Activated naive CD4-positive, alpha-beta T cell treated with Interleukin-2 at 50 U/mL for 16 hours (primary cell): ENCODE measurements at places on chromosomes 3 and 15.

GRCh38 chr3:32155117-32155516 is 48.7 kb downstream of the GPD1L start:
- DNase-seq: no peak

DNA sequence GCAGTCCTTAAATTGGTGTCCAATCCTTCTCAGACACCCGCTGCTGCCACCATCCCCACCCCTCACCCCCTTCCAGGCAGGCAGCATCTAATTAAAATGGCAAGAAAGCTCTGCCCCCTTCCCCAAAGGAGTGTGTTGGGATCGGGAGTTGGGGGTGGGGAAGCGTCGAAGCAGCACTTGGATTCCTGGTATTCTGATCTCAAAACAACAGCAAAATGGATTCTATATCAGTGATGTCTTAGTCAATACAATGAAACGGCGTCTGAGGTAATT is 1.4 kb downstream of the TNIK start:
- no peak for DNase-seq

DNA sequence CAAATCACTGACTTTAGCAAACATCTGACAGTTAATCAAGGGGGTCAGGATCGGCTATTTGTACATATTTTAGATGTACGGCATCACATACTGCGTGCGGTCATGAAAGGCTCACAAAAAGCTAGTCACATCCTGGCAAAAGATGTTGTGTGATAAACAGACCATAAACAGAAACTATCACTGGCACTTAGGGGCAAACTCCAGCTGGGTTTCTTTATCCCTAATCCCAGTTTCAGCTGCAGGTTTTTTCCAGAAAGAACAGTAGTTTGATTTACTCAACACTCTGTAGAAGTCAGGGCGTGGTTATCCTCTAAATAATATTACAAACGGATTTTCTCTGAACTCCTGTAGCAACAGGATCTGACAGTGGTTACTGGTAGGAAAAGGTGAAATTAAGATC is 112.4 kb upstream of the BHLHE40 start:
- DNase-seq: no peak

DNA sequence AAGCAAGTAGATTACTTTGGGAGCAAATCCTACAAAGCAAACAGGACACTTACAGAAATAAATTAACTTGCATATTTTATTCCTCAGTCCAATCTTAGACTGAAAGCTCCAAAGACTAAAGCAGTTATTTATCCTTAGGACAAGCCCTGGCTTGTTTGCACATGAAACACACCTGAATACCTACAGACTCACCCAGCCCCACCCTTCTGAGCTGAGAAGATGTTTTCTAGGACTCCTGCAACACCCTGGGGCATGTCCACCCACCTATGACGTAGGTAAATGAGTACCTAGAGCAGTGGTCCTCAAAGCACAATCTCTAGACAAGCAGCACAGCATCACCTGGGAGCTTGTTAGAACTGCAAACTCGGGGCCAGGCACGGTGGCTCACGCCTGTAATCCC is 80.8 kb downstream of the ANXA2 start:
- DNase-seq: no peak

DNA sequence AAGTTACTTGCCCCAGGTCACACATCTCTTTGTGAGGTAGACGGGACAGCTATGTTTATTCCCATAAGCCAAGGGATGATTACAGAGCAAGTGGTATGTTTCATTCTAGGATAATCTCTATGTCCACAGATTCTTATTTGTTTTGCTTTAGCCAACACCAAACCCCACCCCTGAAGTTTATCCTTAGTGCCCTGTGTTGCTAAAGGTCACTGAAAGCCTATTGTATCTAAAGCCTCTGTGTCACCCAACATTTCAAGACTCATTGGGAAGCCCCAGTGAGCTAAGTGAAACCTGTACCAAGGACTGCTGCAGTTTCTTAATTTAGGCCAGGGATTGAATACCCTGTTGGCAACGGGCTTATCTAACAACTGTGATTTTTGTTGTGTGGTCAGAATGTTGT is 135.6 kb downstream of the ADAMTS9 start:
- no peak for DNase-seq

DNA sequence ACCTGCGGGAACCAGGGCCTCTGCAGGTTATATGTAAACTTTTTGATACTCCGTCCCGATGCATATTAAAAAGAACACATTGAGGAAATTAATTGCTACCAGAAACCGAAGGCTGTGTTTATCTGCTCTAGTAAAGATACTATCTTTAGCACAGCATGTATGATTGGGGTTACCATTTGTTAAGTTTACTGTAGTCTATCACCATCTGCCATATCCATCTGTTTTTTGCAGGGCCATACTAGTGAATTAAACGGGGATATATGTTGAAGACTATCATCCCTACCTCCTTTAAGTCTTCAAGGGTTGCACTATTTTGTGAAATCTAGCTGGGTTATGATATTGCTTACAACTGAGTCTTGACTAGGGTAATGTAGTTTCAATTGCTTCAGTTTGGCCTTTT is 597.0 kb downstream of the SQOR start:
- no peak for DNase-seq

- DNase-seq: no peak
Measured at GRCh38 chr15:35888815-35889214, 342.9 kb upstream of the DPH6 start.

DNA sequence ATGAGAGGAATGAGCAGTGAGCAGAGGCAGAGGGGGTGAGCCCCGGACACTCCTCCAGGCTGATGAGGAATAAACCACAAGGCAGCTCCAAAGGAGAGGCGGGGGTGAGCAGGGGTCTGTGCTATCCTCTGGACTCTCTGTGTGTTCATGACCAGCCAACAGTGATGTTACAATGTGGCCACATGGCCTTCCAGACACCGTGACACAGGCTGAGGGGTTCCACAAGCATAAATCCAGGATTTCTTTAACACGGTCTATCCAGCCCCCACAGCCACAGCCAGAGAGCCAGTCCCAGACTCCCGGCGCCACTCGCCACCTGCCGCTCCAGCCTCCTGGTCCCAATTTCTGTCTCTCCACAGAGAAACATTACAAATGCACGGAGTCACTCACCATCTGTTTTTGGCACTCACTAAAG is 24.4 kb downstream of the XXYLT1 start:
- DNase-seq: no peak

DNA sequence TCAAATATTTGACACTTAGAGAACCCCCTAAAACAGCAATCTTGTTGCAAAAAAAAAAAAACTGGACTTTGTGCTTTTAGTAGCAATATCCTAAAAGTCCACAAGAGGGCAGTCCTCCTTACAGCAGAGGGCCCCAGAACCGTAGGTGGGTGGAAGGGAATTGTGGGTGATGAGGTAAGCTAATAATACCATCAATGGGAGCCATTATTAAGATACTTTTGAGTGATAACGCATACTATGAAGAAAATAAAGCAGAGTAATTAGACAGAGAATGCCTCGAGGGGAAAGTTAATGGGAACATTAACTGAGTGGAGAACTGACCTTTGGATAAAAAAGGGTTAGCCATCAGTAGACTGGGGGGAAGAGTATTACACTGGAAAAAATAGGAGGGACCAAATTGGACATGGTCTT is 229.9 kb downstream of the THRB start:
- no peak for DNase-seq

GRCh38 chr3:46677411-46677726 is 16.1 kb downstream of the ALS2CL start:
- DNase-seq: no peak

DNA sequence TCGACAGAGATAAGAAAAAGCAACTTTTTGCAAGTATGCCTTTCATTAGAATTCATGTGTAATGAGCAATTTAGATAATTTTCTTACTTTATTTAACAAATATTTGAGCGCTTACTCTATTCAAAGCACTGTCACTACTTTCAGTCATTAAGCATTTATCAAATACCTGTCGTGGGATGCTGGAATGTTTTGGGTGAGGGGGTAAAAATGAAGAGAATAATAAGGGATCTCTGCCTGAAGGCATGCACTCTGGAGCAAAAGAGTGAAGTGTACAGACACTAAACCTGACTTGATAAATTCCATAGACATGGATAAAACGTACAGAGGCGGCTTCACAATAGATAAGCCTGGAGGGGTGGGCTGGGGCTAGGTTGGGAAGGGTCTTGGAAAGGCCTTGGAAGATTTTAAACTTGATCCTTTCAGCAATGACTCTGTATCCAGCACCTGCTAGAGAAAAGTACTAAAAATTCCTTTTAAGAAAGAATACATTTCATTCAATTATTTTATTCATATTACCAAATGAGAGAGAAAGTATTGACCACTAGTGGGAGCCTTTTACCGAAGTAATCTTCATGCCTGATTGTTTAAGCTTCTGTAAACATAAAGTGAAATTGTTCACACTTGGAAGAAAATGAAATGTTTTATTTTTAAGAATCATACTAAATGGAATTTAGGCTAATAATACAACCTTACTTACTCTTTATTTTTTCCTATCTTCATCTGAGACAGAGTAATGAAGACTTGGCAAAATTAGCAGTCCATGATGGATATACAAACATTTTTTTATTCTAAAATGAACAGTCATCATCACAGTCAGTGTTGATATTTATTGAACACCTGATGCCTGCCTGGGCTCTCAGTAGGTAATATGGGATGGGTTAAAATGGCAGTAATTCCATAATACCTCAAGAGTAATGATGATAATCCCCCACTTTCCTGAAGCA is 113.2 kb downstream of the PPP2R3A start:
- DNase-seq: no peak

DNA sequence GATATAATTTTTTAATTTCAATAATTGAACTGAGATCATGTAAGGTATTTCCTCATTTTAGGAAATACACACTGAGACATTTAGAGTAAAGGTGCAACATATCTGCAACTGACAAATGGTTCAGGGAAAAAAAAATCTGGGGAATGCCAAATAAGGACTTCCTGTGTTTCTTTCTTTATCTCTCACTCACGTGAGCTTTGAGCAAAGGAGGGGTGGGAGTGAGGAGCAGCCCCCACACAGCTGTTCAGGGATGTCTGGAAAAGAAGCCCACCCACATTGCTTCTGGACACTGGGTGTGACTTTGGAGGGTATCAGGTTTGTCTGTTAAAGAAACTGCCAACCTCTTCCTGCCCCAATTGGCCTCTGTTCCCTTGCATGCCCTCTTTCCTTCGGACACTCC is 5.6 kb upstream of the TP63 start:
- no peak for DNase-seq

DNA sequence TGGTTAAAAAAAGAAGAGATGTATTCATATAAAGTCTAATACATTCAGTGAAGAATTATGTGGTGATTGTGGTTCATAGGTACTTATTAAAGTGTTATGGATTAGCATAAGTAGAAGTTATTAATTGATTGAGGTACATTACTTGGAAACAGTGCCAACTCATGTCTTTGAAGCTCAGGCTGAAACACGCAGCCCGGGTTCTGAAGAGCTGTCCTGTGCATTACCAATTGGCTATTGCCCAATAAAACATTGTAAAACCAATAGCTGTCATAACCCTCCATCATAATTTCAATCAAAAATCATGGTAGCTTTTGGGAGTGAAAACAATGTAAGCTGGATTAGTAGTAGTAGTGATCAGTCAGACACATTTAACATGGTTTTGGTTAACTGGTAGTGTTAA is 560.1 kb downstream of the MCTP2 start:
- no peak for DNase-seq

- DNase-seq: no peak
Measured at GRCh38 chr3:50534681-50535330, 31.4 kb upstream of the CACNA2D2 start.

GRCh38 chr3:23183731-23184130 is 19.4 kb upstream of the UBE2E2 start:
- no peak for DNase-seq

DNA sequence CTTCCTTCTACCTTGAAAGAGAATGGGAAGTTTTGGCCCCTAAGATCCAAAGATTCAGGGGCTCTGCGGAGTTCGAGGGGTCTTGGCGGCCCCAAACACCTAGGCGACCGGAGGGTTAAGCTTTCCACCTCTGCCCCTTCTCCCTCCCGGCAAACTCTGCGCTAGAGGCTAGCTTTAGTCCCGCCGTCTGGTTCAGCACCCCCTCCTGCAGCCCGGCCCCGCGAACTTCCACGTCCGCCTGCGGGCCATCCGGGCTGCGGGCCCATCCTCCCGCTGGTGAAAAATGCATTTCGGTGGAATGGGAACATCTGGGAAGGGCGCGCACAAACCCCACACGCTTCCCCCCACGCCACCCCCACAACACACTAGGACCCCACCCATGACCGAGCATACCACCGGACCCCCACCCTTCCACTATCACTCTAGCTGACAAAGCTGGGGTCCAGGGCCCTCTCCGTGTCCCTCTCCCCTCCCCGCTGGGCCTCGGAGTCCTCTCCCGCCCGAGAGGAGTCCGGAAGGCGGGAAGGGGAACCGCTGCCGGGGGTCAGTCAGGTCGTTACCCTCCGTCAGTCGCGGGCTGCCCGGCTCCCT is 1.0 kb downstream of the SHOX2 start:
- DNase-seq: no peak

DNA sequence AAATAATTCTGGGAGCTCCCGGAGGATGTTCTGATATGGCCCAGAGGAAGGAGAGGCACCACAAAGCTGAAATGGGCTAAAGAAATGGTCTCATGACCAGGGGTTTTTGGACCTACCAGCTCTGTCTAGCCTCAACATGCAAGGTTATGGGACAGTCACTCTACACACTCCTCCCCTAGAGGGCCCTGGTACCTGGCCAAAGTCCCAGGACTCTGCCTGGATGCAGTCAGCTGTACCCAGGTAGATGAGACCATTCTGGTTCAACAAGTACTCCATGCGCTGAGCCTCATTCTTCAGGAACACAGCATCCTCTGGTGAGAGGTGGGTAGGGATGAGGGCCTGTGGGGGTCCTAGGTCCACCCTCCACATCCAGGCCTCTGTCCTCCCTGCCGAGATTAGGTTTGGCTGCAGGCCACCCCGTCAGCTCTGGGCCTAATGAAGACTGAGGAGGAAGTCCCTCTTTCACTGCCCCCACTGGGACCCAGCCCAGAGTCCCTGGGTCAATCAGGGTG is 9.5 kb downstream of the EPB42 start:
- DNase-seq: no peak

DNA sequence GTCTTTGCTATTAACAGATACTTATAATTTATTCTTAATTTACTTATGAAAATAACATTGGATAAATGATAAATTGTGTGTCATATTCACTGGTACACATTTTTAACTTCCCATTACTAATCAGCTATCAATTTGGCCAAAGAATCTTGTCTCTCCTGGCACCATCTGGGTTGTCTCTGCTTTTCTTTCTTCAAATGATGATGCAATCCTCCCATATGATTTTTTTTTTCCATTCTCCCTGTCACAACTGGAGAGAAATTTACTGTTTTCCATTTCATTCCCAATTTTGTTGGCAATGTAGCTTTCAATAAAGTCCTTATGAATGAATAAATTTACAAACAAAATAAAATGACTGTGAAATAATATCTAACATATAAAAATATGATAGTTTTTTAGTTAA is 743.7 kb upstream of the EPHA6 start:
- no peak for DNase-seq
